Panc1 (cell line): ENCODE measurements at places on chromosomes 11 and 22. TPM values are rescaled to one million over a fixed set of nuclear protein-coding genes. Genes with fewer than 3 reads are reported as not detected.

GRCh38 chr11:45934580-45935318 lies 12.3 kb downstream of the LARGE2 start:
- H3K27me3 ChIP-seq = no peaks in the 10 kb centered on the region
- H3K36me3 ChIP-seq = peaks cover 14% of the 10 kb centered on the region
- no peak for DNase-seq
- no peak overlapping the region for H3K27ac ChIP-seq
- H3K4me1 ChIP-seq = no peaks in the 10 kb centered on the region

DNA sequence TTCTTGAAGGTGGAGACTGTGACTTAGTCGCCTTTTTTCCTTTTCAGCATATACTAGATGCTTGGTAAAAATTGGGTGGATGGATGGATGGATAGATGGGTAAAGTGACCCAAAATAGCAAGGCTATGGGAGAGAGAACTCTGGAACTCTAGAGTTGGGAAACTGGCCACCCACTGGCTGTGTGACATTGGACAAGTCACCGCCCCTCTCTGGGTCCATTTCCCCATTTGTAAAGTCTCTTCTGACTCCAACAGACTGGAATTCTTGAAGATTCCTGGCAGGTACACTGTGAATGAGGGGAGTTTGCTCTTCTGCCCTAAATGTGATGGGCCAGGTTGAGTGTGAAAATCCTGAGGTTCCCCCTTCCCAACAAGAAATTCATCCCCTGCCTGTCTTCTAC lies 8.0 kb downstream of the TKFC start:
- H3K27me3 ChIP-seq = no peaks in the 10 kb centered on the region
- no peak for DNase-seq
- H3K36me3 ChIP-seq = no peaks in the 10 kb centered on the region

- no peak overlapping the region for H3K27ac ChIP-seq
- no peak overlapping the region for H3K4me3 ChIP-seq
- H3K4me1 ChIP-seq = no peaks in the 10 kb centered on the region
- H3K27me3 ChIP-seq = no peaks in the 10 kb centered on the region
- DNase-seq = no peak
- no peaks in the 10 kb centered on the region for H3K36me3 ChIP-seq
These were observed 17.3 kb upstream of the CD82 start for GRCh38 chr11:44548032-44548695.

DNA sequence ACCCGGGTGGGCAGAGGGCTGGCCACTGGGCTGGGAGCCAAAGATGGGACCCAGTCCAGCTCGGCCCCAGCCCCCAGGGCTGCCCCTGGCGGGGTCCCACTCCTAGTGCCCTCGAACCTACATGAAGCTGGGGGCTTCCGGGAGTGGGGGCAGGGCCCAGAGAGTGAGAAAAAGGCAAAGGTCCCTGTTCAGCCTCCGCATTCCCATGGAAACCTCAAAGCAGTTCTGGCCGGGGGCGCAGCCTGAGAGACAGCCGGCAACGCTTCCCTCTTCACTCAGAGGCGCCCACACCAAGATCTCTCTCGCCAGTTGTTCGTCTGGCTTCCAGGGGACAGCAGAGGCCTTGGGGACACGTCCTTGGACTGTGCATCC lies 22.4 kb upstream of the ARHGAP8 start:
- no peaks in the 10 kb centered on the region for H3K36me3 ChIP-seq
- H3K27ac ChIP-seq = no peak overlapping the region
- no peaks in the 10 kb centered on the region for H3K4me1 ChIP-seq
- no peaks in the 10 kb centered on the region for H3K27me3 ChIP-seq
- DNase-seq = no peak
- H3K4me3 ChIP-seq = no peak overlapping the region

DNA sequence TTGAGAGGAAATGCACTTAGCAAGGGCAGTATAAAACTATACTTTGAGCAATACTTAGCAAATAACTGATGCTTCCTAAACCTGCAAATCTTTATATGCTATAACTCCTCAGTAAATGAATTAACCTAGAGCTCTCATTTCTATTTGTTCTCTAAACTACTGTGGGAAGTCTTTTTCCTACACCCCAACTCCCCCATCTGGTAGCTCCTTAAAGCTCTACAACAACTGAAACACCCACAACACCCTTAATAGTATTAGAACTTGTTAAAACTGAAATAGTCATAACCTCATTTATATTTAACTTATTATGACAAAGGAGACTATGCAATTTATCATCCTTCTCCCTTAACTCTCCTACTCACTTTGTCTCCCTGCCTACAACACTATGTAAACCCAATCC lies 43.4 kb downstream of the GUCY1A2 start:
- DNase-seq = no peak
- H3K4me3 ChIP-seq = no peak overlapping the region
- H3K36me3 ChIP-seq = no peaks in the 10 kb centered on the region
- H3K27me3 ChIP-seq = no peaks in the 10 kb centered on the region

- H3K4me3 ChIP-seq = peak within 1 kb of the TSS; percentile 79
- no peaks in the 10 kb centered on the region for H3K27me3 ChIP-seq
- DNase-seq = no peak
- peak within 1 kb of the TSS; percentile 99 for H3K27ac ChIP-seq
- H3K4me1 ChIP-seq = peaks cover 22% of the 10 kb centered on the region
- no peaks in the 10 kb centered on the region for H3K36me3 ChIP-seq
These were observed at the start of gene LRFN4 for GRCh38 chr11:66856496-66857233. Gene LRFN4, plus strand, starts transcription at chr11:66857064. Its CDS starts 681 bp downstream, at chr11:66857745.

DNA sequence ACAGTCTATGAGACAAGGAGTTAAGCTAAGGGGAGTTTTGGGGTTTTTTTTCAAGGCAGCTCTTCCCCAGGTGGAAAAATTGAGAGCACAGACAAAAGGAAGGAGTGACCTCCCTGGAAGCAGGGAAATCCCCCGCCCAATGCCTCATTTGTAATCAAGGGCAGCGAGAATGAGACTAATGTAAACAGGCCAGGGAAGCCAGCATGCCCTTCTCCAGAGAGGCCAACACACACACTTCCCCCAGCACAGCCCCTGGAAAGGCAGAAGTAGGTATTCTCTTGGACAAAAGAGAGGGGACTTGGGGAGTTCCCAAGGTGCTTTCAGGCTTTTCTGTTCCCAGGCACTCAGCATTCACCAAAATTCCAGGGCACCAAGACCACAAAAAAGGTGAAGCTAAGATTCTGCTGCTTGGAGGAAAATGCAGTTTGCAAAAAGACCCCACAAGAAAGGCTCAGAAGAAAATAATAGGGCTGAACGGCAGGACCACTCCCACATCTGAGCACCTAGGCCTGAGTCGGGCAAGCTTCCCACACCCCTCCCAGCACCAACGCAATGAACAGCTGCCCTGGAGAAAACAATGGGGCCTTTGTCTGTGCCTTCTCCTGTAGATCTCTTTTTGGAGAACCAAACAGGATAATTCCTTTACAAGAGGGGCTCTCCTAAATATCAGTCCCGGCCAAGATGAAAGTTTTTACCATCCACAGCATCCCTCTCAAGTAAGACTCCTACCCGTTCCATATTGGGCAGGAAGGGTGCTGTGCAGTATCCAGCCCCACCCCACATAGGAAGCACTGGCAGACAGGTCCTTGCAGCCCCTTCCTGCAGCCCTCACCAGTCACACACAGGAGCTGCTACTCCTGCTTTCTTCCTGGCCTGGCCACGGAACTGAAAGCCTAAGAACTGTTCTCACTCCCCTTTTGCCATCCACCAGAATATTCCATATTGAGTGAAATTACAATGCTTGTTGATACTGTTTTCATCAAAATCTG lies 70.7 kb upstream of the AKIP1 start:
- H3K4me1 ChIP-seq = peaks cover 36% of the 10 kb centered on the region
- H3K36me3 ChIP-seq = no peaks in the 10 kb centered on the region
- H3K27ac ChIP-seq = peak overlapping the region; percentile 64
- H3K27me3 ChIP-seq = no peaks in the 10 kb centered on the region
- no peak overlapping the region for H3K4me3 ChIP-seq
- DNase-seq = no peak

DNA sequence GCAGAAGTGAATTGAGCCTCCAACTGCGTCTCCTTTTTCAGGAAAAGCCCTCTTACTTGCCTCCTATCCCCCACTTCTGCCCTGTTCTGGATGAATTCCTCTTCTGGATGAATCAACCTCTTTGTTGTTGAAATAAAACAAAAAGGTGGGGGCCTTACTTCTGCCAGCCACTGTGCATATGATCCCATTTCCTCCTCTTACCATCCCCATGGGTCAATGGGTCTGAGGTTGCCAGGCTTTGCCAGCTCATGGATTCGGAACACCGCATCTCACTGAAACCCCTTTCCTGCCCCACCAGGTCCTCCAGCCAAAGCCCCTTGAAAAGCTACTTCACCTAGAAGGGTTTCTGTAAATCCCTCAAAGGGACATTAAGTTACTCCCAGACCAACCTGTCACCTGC lies 3.7 kb upstream of the CHST1 start:
- peaks cover 21% of the 10 kb centered on the region for H3K27me3 ChIP-seq
- peaks cover 3% of the 10 kb centered on the region; the same call in 1 of the 2 replicates for H3K4me1 ChIP-seq
- no peak overlapping the region for H3K27ac ChIP-seq
- DNase-seq = no peak

- H3K36me3 ChIP-seq = peaks cover 17% of the 10 kb centered on the region
- H3K27me3 ChIP-seq = no peaks in the 10 kb centered on the region
- peaks cover 75% of the 10 kb centered on the region for H3K4me1 ChIP-seq
These were observed 11.5 kb downstream of the ATP5MG start for GRCh38 chr11:118412921-118413320.

DNA sequence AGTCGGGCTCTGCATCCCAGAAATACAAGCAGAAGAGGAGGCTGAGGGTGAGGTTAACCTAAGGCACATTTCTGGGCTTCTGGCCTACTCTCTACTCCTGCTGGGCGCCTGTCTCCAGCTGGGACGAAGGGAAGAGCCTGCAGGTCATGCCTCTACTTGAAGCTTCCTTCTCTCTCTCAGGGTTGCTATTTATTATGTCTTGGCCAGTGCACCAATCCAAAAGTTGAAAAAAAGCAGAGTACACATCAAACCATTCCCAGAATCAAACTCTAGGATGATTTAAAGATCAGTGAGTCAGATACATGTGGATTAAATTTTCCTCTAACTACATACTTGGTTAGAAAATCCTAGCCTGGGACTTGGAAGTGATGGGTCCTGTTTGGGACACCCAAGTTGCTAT lies 60.2 kb upstream of the CDON start:
- H3K27me3 ChIP-seq = no peaks in the 10 kb centered on the region
- no peaks in the 10 kb centered on the region for H3K36me3 ChIP-seq
- H3K4me3 ChIP-seq = no peak overlapping the region
- no peak for DNase-seq
- no peaks in the 10 kb centered on the region for H3K4me1 ChIP-seq

GRCh38 chr11:125402435-125402834 lies 93.6 kb downstream of the FEZ1 start:
- H3K4me1 ChIP-seq = 0 out of 2 replicates have a peak, but pooled peaks cover 5% of the 10 kb centered on the region
- H3K36me3 ChIP-seq = no peaks in the 10 kb centered on the region; the same call in 1 of the 2 replicates
- DNase-seq = no peak
- H3K27me3 ChIP-seq = peaks cover 69% of the 10 kb centered on the region
- H3K4me3 ChIP-seq = no peak overlapping the region

GRCh38 chr11:120936356-120936755 lies 87.5 kb upstream of the TBCEL start:
- no peak overlapping the region for H3K27ac ChIP-seq
- peaks cover 32% of the 10 kb centered on the region for H3K27me3 ChIP-seq
- no peak overlapping the region for H3K4me3 ChIP-seq

GRCh38 chr11:79456501-79456900 lies 15.7 kb upstream of the TENM4 start:
- H3K4me3 ChIP-seq = no peak overlapping the region
- H3K4me1 ChIP-seq = no peaks in the 10 kb centered on the region
- H3K36me3 ChIP-seq = no peaks in the 10 kb centered on the region
- peaks cover 15% of the 10 kb centered on the region for H3K27me3 ChIP-seq

GRCh38 chr11:2215230-2215560 lies 43.6 kb upstream of the TH start:
- DNase-seq = no peak
- H3K27me3 ChIP-seq = no peaks in the 10 kb centered on the region; the same call in 1 of the 2 replicates
- H3K27ac ChIP-seq = no peak overlapping the region

DNA sequence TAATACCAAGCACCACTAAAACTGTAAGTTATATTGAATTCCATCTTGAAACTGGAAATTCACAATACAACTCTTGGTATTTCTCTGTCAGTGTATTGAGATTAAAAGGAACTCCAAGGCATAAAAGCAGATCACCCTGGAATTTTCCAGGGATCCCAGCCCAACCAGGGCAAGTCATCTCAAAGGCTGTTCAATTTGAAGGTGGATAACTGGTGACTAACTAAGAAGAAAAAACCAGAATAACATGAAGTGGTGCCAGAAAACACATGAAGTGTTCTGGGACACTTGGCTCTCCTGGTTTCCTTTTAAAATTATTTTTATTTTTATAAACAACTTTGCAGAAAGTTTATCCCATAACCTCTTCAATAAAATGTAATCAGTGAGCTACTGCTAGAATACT lies 7.8 kb upstream of the BMAL1 start:
- H3K27ac ChIP-seq = no peak overlapping the region
- no peak overlapping the region for H3K4me3 ChIP-seq
- H3K4me1 ChIP-seq = no peaks in the 10 kb centered on the region
- no peak for DNase-seq
- H3K36me3 ChIP-seq = no peaks in the 10 kb centered on the region
- peaks cover 24% of the 10 kb centered on the region for H3K27me3 ChIP-seq

DNA sequence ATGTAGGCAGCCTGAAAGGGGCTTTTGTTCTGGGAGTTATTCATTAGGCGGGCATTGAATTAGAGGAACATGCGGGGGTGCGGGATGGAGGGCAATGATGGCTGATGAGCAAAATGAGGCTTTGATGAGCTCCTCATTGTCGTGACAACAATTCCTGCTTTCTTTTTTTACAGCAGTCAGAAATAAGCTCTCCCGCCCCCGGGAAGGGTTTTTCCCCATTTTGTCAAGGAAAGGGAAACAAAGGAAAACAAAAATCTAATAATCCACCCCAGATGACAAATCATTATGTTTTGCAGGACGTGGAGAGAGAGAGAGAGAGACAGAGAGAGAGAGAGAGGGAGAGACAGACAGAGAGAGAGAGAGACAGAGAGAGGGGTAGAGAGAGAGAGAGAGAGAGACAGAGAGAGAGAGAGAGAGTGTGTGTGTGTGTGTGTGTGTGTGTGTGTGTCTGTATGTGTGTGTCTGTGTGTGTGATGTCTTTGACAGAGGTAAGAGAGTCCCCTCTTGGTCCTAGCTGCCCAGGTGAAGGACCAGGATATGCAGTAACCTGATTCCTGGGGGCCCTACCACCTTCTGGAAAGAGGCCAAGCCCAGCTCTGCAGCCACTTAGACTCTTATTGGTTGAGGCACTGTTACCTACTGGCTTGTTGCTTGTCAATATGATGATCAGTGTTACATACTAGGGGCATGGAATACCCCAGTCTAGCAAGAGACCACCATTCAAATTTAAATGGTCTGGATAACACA lies 46.7 kb upstream of the PARVA start:
- no peak for DNase-seq
- H3K27ac ChIP-seq = no peak overlapping the region
- H3K27me3 ChIP-seq = no peaks in the 10 kb centered on the region
- no peaks in the 10 kb centered on the region for H3K36me3 ChIP-seq
- no peak overlapping the region for H3K4me3 ChIP-seq
- H3K4me1 ChIP-seq = no peaks in the 10 kb centered on the region

The DERL3 gene
- 1.0 TPM for total RNA-seq

The ART5 gene
- 12.8 TPM for total RNA-seq

The ALKBH3 gene
- 34.4 TPM for total RNA-seq

The BLID gene
- 0.41 TPM for total RNA-seq

The BBOX1 gene
- not detected for total RNA-seq

The LINC01488 gene
- total RNA-seq = not detected

The C11orf42 gene
- total RNA-seq = not detected

The MRPL49 gene
- total RNA-seq = 111 TPM

The BIK gene
- total RNA-seq = 0.18 TPM

The CALCA gene
- not detected for total RNA-seq

The DTX4 gene
- 0.21 TPM for total RNA-seq

The PSMA1 gene
- total RNA-seq = 198 TPM

The TMEM191C gene
- 2.9 TPM for total RNA-seq

The FAT3 gene
- total RNA-seq = 0.33 TPM

The CCDC73 gene
- total RNA-seq = not detected

The TPCN2 gene
- total RNA-seq = 20.6 TPM

The CUL5 gene
- 56.5 TPM for total RNA-seq

The JHY gene
- 10.1 TPM for total RNA-seq
